Stimulated activated CD4-positive, alpha-beta T cell treated with anti-CD3 and anti-CD28 coated beads, Interleukin-1b, Interleukin-23, amount 100 ng/mL, for 1 hour (primary cell): ENCODE measurements at places on chromosomes 2 and 18.

GRCh38 chr2:232588680-232589585, 38.4 kb downstream of the EIF4E2 start:
- no peak for DNase-seq

- no peak for DNase-seq
Measured at GRCh38 chr2:209613649-209614305, 157.9 kb upstream of the UNC80 start.

DNA sequence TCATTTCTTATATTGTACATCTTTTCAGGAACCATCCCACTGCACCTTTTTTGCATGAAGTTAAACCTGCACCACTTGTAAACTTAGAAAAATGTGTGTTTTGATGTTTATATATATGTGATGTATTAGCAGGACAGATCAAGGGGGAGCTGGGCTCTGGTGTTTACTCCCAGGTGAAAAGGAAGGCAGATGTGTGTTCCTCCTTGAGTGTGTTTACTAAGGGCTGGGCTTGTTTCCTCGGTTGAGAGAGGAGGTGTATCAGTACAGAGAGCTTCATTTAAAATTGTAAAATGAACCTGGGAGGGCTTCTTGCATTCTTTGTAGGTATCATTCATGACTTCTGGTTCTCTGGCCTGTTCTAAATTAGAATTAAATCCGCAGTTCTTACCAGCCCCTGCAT, 14.8 kb downstream of the LPIN1 start:
- DNase-seq: no peak

DNA sequence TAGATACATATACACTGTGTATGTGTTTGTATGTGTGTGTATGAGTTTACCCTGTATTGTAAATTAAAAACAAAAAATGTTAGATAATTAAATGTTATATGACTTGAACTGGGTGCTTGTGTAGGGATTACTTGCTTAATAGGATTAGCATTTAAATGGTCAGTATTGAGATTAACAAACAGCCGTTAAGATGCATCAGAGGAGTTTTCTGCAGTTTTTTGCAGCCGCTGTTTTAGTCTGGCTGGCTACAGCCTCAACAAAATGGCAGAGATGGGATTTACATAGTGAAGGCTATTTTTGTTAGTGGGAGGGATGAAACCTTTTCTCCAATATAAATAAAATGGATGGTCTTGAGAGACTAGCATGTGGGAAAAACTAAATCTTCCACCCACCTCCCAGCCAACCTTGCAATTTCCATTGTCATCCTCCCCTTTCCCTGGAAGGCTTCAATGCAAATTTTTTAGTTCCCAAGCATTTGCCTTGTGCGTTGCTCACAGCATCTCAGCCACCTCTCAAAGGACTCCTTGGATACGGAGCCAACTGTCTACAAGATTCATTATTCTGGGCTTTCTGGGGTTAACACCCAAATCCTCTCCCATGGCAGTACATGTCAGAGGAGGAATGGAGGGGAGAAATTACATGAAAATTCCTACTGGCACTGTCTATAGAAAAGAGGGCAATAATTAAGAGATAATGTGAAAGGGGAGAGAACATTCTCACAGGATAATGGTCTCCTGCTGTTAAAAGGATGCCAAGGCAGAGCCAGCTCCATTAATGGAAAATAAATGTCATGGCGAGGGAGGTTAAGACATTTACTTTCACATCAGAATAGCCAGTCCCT, 351.9 kb downstream of the CDH2 start:
- no peak for DNase-seq

GRCh38 chr2:149720615-149721014, 133.0 kb upstream of the MMADHC start:
- DNase-seq: no peak

DNA sequence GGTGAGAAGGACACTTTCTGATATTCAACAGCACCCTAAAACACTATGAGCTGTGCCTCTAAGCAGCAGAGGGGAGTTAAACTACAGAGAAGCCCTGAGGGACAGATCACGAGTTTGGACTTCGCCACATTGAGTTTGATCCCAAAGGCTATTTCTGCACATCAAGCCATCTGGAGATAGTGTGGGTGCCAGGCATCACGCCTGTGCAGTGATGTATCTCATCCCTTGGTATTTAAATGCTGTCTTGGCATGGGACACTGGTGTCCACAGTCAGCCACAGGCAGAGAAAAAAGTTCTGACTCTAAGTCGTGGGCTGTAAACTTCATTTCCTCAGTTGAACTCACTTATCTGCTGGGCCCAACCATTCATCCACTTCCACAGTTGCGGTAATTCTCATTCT, 742.3 kb upstream of the CELF4 start:
- DNase-seq: no peak

DNA sequence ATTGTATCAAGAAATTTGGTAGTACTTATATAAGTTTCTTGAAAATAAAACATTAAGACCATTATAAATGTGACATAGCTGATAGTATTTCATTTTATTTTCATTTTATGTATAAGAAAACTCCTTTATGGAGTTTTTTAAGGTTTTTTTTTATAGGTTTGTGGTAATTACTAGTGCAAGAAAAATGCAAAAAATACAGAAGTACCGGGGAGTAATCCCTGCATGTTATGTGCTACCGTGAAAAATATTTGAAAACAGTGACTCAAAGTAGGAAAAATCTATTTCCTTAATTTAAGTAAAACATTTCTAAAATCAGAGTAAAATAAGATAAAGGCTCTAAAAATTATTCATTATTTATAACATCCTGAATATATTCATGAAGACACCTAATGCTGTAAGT, 21.6 kb downstream of the ZSWIM2 start:
- DNase-seq: no peak

DNA sequence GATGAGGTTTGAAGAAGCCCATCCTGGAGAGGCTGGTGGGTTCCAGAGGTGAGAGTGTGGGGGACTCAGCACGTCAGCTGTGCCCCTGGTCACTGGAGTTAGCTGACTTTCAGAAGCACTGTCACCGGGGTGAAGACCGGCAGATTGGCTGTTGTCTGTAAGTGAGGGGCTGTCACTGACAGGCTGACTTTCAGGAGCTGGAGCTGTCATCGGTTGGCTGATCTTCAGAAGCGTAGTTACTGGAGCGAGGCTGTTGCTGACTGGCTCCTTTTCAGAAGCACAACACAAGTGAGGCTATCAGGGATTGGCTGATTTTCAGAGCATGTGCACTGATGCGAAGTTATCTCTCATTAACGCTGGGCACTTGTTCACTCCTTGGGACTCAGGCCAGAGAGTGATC, 738.4 kb upstream of the ID2 start:
- no peak for DNase-seq

- DNase-seq: no peak
Measured at GRCh38 chr18:46034230-46034629, 37.8 kb downstream of the PSTPIP2 start.

GRCh38 chr2:105691947-105692390, 52.7 kb upstream of the NCK2 start:
- DNase-seq: no peak

GRCh38 chr2:203688798-203689197, 17.6 kb upstream of the CD28 start:
- DNase-seq: no peak

GRCh38 chr2:239891698-239892097, 133.4 kb downstream of the NDUFA10 start:
- DNase-seq: no peak

DNA sequence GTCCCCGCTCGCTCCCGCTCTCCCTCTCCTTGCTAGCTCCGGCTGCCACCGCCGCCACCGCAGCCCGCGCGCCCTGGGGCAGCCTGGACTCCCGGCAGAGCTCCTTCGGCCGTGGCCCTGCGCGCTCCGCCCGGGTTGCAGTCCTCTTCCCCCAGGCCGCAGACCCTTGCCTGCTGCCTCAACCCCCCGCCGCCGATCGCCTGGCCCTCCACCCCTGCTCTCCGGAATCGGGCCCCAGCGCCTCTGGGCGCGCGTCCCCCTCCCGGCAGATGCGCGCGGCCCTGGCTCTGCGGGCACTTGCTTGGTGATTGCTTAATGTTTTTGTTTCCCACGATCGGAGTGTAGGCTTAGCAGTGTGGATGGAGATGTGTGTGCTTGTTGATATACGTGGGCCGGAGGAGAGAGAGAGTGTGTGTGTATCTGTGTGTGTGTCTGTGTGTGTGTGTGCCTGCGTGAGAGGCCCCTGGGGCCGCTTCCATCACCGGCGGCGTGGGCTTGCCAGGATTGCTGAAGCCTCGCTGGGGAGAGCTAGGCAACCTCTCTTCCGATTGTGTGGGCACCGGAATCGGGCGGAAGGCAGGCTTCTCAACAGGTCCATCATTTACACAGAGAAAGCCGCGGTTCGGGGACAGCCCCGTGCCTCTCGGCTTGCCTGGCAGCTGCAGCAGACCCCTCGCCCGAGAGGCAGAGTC, 877 bp downstream of the INHBB start:
- no peak for DNase-seq

- no peak for DNase-seq
Measured at GRCh38 chr2:149799013-149799705, 211.6 kb upstream of the MMADHC start.

GRCh38 chr2:38619458-38620164, 16.9 kb upstream of the HNRNPLL start:
- no peak for DNase-seq

DNA sequence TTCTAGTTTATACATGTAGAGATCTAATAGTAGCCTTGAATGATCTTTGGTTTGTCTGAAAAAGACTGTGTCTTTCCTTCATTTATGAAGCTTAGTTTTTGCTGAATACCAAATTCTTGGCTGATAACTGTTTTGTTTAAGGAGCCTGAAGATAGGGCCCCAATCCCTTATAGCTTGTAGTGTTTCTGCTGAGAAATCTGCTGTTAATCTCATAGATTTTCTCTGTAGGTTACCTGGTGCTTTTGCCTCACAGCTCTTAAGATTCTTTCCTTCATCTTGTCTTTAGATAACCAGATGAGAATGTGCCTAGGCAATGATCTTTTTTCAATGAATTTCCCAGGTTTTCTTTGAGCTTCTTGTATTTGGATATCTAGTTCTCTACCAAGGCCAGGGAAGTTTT, 562.1 kb downstream of the XIRP2 start:
- no peak for DNase-seq

DNA sequence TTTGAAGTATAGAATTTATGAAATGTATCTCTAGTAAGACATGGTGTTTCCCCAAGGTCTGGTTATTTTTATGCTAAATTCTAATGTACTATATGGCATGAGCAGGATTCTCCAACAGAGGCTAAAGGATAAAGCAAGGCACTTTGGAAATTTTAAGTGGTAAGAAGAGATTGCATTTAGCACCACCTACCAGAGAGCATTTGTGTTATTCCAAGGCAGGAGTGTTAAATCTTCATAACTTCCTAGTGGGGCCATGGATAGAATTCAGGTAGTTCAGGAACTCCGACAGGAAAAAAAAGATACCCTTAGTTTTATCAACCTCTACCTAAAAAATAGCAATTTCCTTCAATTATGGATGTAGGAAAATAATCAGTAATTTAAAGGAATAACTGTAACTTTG, 497.4 kb upstream of the CRIM1 start:
- no peak for DNase-seq

- DNase-seq: no peak
Measured at GRCh38 chr2:18975506-18976167, 382.8 kb downstream of the OSR1 start.

DNA sequence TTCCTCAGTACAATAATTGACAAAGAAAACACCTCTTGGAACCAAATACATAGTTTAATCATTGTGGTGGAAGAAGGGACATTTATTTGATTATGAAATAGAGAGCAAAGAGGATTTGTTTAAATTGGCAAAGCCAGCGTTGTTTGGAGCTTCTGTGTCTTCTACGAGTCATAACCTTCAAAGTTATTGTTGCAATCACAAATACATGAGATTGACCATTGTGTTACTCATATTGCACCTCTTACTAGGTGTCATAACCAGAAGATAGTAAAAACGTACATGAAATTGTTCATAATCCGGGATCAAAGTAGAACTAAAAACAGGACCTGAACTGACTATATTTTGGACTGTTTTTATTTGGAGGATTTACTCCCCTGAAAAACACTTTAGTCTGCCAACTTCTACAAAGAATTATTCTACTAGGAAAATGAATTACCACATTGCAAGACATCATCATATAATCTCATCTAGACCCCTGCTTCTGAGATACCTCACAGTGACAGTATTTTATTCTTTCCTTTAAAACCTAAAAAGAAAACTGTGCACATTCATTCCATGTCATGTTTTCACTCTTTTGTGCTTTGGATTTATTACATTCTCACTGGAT, 151.7 kb upstream of the KLF7 start:
- no peak for DNase-seq

DNA sequence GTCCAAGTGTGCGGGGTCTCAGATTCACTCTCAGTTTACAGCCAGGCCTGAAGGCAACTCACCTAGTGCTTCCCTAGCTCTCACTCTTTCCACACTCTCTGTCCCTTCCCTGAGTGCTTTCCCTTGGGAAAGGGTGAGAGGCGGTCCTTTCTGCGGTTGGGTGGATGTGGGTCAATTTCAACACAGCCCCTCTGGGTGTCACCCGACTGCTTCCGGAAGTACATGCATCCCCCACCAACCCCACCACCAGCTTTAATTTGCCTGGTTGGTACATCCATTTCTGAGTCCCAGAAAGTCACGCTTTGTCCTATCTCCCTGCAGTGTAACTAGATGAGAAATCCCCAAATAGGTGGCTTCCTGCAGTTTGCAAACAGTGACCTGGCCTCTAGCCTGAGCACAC, 307.3 kb upstream of the MEIS1 start:
- DNase-seq: no peak

DNA sequence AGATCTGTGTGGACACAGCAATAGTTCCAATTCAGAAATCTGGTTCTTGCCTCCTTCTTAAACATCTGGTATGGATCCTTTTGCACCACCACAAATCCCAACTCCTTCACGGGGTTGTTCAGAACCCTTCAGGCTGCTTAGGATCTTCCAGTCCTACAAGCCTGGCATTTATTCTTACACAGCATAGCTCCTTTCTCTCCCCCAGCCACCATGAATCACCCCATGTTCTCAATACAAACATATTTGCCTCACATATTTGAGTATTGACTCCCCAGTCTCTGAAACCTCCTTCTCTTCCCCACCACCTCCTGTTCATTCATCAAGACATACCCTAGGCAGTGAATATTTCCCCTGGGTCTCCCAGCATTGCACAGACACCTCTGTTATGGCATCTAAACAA, 155.2 kb downstream of the ALK start:
- DNase-seq: no peak

DNA sequence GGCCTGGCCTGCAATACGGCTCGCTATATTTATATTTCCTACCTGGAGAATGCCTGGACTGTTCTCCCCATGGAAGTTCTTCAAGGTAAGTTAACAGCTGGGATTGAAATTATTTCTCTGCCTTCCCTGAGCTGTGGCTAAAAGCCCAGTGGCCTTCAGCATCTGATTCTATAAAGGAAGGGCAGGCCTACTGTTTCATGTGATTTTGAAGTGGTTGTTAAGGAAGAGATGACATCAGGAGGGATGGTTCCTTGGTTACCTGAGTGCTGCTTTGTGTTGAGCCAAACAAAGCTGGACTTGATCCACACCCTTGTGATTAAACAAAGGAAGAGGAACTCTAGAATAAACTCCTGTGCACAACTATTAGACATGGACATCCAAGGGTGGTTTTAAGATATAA, 61.6 kb downstream of the MFSD6 start:
- DNase-seq: no peak
